NCI-H446 (cell line): ENCODE measurements at places on chromosomes 7 and 10.

DNA sequence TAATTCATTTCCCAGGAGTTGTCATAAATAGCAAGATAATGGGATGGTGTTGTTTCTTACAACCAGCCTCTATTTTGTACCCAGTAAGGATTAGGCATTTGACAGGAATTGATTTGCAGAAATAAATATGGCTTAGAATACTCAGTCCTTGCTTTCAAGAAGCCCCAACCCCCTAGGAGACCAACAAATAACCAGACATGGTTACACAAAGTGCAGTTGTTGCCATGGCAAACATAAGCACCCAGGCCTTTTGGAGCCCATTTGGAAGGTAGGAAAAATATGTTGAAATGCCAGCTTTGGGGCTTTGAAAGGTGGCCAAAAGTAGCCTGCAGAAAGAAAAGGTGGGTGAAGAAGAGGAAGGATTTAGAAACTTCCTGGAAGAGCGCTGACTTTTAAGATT, 397.5 kb downstream of the CDC14C start:
- DNase-seq = no peak

DNA sequence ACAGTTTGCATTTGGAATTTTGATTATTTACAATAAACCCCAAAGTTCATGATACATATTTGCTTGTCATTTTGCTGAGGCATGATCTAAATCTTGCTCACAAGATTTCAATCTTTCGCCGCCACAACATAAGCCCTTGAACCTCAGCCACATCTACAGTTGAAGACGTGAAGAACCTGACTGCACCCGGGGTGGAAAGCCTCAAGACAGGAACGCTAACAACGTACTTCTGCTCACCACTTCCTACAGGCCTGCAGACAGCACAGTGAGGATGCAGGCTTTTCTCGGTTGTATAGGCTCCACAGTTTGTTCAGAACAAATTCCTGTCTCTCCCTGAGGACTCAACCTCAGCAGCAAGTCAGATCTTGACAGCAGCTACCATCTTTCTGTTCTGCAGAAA, 393.8 kb upstream of the PRKCQ start:
- no peak for DNase-seq

DNA sequence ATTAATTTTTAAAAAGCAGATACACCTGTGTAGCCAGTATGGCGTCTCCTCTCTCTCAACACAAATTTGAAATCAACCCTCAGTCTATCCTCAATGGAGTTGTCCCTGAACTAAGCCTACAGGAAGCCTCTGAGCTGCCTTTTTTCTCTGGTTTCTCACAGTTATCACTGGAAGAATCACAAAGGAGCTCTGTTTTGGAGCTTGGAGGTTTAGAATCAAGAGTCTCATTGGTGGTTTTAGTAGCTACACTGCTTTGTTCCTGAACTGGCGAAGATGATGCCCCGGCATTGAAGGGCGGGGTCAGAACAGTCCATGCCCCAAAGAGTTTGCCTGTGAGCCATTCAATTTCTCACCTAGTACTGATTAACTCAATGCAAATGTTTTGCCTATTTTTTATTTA, 16.1 kb upstream of the BTRC start:
- no peak for DNase-seq

DNA sequence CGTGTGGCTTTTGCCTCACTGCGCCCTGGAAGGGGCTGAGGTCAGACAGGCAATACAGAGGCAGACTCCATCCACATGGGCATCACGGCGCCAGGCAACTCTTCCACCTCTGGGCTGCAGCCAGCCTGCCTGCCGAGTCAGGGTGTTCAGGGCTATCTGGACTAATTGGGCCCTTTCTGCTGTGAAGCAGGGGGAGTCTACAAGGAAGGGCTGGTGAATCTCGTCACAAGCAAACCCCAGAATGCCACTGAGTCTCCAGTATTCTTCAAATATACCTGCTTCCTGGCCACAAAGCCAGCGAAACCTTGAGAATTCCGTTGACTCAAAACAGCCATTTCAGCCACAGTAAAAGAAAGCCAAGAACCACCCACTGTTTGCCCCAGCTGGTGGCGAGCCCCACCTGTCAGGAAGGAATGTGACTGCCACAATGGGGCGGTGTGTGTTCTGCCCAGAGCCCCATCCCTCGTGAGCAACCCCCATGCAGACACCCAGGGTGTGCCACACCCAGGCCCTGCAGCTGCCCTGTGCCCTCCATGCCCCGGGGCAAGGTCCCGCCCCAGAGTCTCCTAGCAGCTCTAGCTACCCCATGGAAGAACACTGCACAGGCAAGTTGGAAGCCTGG, 117.3 kb downstream of the FAM53B start:
- no peak for DNase-seq

- DNase-seq = no peak
Measured at GRCh38 chr10:113965077-113965476, 78.6 kb upstream of the ADRB1 start.

GRCh38 chr7:77867537-77867865, 68.9 kb downstream of the PHTF2 start:
- no peak for DNase-seq

GRCh38 chr7:69708857-69709256, 110.6 kb downstream of the AUTS2 start:
- DNase-seq = no peak

GRCh38 chr10:21138769-21139340, 241.7 kb upstream of the NEBL start:
- no peak for DNase-seq

DNA sequence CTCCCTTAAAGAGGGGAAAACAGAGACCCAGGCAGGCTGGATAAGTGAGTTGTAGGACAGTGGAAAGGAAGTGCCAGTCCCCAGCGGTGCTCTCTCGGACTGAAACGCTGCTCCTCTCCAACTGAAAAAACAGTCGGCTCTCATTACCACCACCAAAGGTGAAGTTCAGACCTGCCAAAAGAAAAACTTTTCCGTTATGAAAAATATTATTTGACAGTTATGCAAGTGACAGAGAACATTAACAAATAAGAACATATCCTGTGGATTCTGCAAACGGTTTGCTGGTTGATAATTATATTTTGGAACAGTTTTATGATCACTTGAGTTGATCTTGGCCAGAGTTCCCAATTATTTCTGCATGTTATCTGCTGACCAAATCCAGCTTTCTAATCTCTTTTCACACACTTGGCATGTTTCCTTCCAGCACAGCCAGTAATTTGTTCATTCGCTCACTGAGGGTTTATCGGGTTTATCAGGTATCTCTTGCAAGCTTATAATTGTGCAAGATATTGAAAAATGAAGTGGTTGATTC, 82.6 kb downstream of the PTPRE start:
- DNase-seq = no peak

DNA sequence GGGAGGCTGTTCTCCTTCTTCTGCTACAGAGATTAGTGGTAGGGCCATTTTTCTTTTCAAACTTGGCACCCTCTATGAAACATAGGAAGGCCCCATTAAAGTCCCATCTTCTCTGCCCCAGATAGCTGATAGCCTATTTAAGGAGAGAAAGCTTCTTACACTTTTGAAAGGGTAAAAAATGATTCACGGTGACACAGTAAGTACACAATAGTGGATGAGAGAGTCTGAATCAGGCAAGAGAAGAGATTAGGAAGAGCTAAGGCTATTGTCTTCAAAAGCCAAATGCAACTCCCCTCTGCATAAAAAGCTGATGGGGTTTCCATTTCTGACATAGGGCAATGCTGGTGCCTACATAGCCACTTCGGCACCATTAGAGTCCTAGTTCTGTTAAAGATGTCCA, 3.6 kb downstream of the INA start:
- DNase-seq = no peak

DNA sequence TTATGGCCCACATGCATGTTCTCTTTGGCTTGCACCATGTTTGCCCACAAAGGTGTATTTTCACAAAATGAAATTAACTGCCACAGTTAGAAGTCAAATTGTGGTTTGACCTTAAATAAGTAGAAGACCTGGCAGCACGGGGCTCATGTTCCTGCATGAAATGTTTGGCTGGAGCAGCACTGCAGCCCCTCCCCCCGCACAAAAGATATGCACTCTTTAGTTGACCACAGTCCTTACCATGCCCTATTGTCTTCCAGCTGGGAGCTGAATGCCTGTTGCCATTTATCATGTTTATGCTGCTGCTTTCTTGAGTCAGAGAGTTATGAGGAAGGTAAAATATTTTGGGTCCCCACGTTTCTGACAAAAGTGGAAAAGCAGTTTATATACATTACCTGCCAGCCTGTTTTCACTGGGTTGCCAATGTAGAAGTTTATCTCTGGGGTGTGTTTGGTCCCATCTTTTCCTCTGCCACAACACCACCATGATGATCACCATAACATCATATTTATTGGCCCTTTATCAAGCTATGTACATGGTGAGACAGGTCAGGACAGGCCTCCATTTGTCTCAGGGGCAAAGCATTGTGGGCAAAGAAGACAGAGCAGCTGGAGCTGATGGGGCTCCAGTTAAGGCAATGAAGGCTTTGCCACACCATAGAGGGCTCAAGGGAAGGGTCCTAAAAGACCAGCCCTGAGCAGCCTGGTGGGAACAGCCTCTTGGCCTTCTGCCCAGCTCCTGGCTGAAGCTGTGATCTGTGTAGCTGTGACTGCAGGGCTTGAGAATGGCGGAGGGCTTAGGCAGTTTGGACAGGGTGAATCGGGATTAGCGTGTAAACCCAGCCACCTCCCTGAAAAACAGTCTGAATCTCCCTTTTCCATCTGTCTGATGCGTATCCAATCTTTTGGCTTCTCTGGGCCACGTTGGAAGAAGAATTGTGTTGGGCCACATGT, 5.4 kb downstream of the PRF1 start:
- DNase-seq = no peak

- DNase-seq = no peak
Measured at GRCh38 chr7:47932466-47933037, 15.7 kb downstream of the PKD1L1 start.

DNA sequence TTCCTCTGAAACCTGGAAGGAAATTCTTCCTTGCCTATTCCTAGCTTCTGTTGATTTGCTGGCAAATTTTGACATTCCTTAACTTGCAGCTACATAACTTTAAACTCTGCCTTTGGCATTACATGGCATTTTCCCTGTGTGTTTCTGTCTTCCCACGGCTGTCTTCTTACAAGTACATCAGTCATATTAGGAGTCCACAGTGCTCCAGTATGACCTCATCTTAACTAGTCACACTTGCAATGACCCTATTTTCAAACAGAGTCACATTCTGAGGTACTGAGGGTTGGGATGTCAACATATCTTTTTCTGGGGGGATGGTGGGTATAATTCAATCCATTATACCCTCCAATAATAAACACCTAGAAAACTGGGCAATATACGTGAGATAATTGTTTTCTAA, 37.4 kb upstream of the EPHB6 start:
- no peak for DNase-seq

GRCh38 chr7:51645702-51646298, 329.2 kb upstream of the COBL start:
- no peak for DNase-seq

DNA sequence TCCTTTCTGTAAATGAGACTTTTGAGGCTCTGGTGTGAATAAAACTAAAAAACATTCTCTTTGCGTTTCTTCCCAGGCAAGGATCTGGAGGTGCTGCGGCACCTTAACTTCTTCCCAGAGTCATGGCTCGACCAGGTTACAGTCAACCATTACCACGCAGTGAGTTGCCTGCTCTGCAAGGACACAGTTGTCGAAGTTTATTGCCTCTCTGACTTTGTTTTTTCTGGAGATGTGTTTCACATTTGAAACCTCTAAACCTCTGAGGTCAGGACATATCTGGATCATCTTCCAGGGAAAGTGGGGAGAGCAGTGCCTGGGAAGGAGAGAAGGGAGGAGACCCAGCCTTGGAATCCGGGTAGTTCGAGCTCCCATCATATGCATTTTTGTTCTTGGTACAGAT, 43.4 kb upstream of the PLEKHA1 start:
- DNase-seq = no peak

DNA sequence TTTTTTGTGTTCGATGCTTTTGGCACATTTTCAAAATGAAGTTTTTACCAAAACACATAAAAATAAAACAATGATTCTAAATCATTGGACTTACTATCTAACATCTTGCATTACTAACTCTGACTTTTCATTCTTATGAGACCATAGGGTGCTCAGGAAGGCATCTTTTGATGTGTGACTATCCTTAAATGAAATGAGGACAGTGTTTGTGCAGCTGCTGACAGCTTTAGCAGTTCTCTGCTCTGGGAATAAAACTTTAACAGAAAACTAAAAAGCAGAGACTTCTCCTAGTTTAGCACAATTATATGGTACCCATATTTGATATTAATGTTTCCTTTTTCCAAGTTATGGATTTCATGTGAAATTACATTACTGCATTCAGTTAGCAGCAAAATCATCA, 471.6 kb downstream of the ARL4A start:
- DNase-seq = no peak

- DNase-seq = no peak
Measured at GRCh38 chr10:13758312-13758711, 171.5 kb downstream of the PRPF18 start.

GRCh38 chr7:66867198-66867790, 53.7 kb upstream of the TMEM248 start:
- no peak for DNase-seq

DNA sequence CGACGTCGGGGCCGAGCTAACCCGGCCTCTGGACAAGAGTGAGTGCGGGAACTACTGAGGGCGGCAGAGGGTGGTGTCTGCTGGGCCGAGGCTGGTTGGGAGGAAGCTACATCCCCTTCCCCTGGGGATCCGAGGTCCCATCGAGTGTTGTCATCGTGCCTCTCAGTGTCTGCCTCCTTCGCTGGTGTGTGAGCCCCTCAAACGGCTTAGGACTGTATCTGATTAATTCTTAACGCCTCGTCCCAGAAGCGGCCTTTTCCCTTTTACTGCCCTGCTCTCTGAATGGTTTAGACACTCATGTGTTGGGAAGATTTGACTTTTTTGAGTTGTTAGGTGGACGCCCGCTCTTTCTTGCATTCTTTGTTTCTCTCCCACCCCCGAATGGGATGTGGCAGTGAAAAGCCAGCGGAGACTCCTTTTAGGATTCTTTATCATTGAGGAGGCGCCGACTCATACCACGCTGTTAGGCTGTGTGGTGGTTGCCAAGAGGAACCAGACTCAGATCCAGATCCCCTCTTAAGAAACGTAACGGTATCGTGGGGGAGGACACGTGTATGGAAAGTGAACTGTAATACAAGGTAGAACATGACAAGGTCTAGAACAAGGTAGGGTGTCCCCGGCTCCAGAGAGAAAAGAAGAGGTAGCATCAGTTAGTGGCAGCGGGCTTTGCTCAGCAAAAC, 631 bp downstream of the SUPV3L1 start:
- no peak for DNase-seq

DNA sequence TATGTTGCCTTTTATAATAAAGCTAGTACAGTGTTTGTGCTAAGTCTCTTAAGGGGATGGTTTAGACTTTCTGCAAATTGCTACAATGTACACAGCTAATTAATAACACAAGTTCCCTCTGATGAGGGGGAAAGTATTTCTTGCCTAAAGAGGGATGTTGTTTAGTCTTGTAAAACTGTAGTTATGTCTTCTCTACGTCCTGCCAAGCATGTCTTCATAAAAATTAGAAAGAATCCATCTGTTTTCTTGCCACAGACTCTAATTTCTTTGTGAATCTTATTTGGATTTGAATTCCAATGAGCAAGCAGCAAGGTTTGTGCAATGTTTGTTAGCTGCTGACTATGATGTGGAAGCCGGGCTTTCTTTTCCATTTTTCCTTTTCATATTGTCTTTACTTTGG, 28.2 kb downstream of the ADARB2 start:
- DNase-seq = no peak
